ENCODE measurements at places on chromosomes 6 and 20. TPM values are rescaled to one million over a fixed set of nuclear protein-coding genes. Genes with fewer than 3 reads are reported as not detected.

- DNase-seq = no peak
Observed at GRCh38 chr20:42190084-42190483, 571.9 kb upstream of the CHD6 start.

The SPAG4 gene
- total RNA-seq = 2.5 TPM

The RUNX2 gene
- total RNA-seq = 0.44 TPM

GRCh38 chr6:129233458-129234134 is 350.7 kb downstream of the LAMA2 start:
- DNase-seq = no peak

GRCh38 chr20:35369804-35370203 is 42.0 kb downstream of the UQCC1 start:
- no peak for DNase-seq

GRCh38 chr6:93219447-93219846 is 199.9 kb downstream of the EPHA7 start:
- no peak for DNase-seq

DNA sequence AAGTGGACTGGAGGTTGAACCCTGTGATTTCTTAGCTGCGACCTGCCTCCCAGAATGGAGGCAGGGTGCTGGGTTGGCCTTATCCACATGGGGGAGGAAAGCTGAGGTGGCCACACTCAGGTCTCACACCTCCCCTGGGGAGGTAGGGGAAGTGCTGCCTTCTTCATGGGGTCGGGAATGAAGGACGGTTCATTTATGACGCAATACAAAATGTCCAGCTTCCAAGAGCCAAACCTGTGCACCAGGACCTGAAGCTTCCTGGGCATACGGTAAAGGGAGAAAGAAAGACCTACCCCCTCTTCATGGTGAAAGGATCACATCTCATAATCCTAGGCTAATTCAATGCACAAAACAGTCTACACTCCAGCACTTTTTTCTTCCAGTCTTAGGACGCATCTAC is 150.6 kb upstream of the CDYL start:
- no peak for DNase-seq

GRCh38 chr6:131954775-131955107 is 3.6 kb upstream of the CCN2 start:
- DNase-seq = peak; percentile 56

GRCh38 chr6:35698858-35699257 is 10.1 kb upstream of the FKBP5 start:
- no peak for DNase-seq

The PHACTR1 gene
- total RNA-seq = 16.0 TPM

The SLC35A1 gene
- total RNA-seq = 11.5 TPM

Data from left cardiac atrium (tissue), 4 donors.